ENCODE measurements at places on chromosomes 12 and 14.

- DNase-seq: no peak
Observed at GRCh38 chr12:19894050-19894449, 454.8 kb downstream of the AEBP2 start.

DNA sequence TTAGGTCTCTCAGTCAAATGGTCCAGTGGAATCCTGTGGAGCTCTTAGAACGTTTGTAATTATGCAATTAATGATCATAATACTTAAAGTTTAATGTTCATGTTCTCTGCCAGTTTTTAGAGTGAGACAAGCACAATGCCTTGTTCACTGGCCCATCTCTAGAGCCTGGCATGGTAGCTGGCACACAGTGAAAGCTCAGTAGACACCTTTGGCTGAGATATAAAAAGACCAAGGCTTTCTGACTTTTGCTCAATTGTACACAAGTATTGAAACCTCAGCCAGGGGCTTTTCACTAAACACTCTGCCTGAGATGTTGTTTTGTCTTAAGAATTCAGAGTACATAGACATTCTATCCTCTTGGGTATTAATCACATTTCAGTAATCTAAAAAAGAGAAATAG is 241.8 kb upstream of the ATP2B1 start:
- no peak for DNase-seq

DNA sequence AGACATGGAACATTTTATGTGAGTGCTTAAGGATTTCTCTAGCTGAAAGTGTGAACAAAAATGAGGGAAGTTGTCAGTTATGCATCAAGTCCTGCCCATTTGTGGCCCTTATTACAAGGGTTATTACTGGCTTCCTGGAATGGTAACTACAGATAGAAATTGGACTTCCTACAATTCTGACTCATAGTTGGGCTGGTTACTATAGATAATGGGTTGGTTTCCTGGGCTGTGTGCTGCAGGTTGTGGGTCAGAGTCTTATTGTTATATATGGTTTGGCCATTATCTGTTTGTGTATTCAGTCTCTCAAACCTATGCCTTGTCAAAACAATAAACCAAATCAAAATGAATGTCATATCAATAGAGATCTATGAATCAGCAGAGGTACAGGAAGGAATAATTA is 313.7 kb downstream of the ADAMTS20 start:
- DNase-seq: no peak

GRCh38 chr12:70982991-70983390 is 62.5 kb upstream of the PTPRR start:
- no peak for DNase-seq

DNA sequence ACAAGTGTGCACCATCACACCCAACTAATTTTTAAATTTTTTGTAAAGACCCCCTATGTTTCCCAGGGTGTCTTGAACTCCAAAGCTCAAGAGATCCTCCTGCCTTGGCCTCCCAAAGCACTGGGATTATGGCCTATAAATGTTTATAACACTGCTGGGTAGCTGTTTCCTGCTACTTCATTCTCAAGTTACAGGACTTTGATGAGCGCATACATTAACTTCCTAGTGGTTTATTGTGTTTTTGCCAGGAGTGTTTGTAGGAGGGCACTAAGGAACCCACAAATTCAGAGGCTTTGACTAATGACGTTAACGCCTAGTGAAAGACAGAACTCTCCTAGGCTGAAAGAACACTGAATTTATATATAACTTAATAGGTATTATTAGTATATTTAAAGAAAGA is 15.2 kb upstream of the NAA30 start:
- no peak for DNase-seq

DNA sequence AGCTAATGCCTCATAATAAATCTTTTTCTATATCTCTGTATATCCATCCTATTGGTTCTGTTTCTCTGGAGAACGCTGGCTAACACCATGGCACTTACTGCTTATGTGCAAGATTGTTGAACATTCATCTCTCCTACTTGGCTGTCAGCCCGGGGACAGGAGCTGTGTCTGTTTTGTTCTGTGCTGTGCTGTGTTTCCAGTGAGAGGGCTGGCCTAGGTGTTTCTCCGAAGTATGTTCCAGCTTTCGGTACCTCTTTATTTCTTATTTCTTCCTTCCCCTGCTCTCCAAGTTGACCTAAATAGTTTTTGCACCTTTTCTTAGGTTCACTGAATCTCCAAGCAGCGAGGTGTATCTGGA is 18.8 kb upstream of the NR4A1 start:
- DNase-seq: no peak

GRCh38 chr14:87838931-87839330 is 154.1 kb downstream of the GALC start:
- no peak for DNase-seq

DNA sequence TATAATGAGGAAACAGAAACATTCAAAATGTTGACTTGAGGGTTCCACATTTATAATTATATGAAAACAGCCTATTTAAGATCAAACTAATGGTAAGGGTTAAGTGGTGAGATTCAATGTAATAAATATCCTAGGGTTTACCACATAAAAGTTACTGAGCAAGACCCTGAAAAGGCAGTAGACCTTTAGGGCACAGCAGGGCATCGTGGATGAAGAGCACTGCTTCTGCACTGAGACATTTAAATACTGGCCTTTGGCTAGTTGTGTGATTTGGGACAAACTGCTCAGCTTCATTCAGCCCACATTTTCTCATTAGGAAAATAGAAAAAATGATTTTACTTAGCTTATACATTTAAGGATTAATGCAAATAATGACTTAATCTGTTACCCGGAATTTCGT is 42.0 kb downstream of the CNTN1 start:
- DNase-seq: no peak

GRCh38 chr12:26633591-26634210 is 199.3 kb downstream of the ITPR2 start:
- DNase-seq: no peak

- DNase-seq: no peak
Observed at GRCh38 chr14:85454226-85454813, 75.6 kb upstream of the FLRT2 start.

GRCh38 chr12:124372831-124373230 is 77.9 kb downstream of the RFLNA start:
- no peak for DNase-seq

DNA sequence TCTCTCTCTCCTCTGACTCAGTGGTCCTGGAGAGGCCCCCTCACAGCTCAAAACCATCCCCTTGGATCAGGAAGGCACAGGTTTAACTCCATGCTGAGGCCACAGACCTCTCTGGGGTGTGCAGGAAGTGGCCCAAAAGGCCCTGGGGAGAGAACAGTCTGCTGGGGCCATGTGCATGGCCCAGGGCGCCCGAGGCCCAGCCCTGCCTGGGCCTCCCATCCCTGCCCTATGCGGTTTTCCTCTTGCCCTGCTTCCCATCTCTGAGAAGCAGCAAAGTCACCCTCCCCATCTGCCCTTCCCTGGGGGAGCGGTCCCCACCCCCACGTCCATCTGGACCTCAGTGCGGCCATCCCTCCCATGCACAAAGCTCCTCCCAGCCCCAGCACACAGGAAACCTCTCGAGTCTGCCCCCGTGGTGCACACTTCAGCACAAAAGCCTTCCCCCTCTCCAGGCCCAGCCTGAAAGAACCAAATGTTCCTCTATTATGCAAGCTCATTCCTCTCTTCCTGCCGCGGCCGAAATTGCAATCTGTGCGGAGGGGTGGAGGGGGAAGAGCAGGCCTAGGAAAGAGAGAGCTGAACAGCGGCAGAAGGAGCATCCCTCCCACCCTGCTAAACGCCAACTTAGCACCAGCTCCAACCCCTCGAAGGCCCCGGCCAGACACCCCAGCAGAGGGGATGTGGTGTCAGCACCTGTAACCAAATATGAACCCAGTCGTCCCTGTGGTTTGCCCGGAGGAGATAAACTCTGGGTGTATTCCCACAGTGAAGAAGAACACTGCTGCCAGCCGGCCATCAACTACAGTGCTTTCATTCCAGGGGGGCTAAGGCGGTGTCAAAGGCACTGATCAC is 108.5 kb downstream of the SCARB1 start:
- no peak for DNase-seq

DNA sequence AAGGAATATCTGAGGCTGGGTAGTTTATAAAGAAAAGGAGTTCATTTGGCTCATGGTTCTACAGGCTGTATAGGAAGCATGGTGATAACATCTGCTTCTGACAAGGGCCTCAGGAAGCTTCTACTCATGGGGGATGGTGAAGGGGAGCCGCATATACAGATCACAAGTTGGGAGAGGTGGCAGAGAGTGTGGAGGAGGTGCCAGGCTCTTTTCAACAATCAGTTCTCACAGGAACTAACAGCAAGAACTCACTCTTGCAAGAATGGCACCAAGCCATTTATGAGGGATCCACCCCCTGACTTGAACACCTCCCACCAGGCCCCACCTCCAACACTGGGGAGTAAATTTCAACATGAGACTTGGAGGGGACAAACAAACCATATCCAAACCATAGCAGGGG is 3.5 kb upstream of the TSPAN11 start:
- no peak for DNase-seq

GRCh38 chr12:131074221-131075083 is 120.7 kb downstream of the ADGRD1 start:
- no peak for DNase-seq

GRCh38 chr12:14995583-14996425 is 23.0 kb downstream of the PDE6H start:
- no peak for DNase-seq

- DNase-seq: no peak
Observed at GRCh38 chr12:87142342-87142741, 886.2 kb upstream of the MGAT4C start.

- no peak for DNase-seq
Observed at GRCh38 chr12:112140728-112141127, 15.4 kb downstream of the TRAFD1 start.

GRCh38 chr14:101862177-101862576 is 100.7 kb downstream of the PPP2R5C start:
- no peak for DNase-seq

DNA sequence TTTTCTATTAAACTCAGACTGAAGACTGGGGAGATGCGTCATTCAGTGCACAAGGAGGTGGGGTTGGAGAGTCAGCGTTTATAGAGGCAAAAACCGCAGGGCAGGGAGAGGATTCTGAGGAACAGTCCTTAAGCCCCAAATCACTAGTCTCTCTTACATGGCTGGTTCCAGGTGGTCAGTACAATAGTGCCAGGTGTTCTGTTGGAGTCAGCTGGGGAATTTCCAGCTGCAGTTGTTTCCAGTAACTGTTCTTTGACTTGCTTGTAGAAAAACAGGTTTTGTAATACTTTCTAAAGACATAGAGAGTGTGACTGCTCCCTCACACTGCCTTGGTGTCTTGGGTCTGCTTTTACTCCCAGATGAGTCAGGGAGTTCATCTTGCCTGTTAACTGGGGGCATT is 192.2 kb downstream of the TMTC3 start:
- DNase-seq: no peak

- no peak for DNase-seq
Observed at GRCh38 chr12:67449591-67450052, 180.5 kb downstream of the CAND1 start.

GRCh38 chr12:49037111-49037946 is 18.8 kb upstream of the PRKAG1 start:
- DNase-seq: no peak

DNA sequence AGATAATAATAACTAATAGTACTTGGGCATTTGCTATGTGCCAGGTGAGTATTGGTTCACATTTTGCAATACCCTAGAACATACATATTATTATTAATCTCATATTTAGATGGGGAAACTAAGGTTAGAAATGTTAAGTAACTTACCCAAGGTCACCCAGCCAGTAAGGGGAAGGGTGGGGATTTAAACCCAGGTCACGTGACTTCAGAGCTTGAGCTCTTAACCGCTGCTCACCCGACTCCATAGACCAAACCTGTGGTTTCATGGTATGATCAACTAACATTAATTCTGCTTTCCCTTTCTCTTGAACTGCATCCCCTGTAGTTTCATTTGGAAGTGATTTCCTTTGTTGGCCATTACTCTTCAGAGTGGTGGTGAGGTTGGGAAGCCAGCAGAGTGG is 242.3 kb downstream of the NRXN3 start:
- no peak for DNase-seq

- DNase-seq: no peak
Observed at GRCh38 chr12:84619053-84619571, 293.5 kb downstream of the SLC6A15 start.

- DNase-seq: no peak
Observed at GRCh38 chr12:118409834-118410233, 33.5 kb downstream of the SUDS3 start.
